ENCODE measurements at places on chromosomes 16 and 17.

DNA sequence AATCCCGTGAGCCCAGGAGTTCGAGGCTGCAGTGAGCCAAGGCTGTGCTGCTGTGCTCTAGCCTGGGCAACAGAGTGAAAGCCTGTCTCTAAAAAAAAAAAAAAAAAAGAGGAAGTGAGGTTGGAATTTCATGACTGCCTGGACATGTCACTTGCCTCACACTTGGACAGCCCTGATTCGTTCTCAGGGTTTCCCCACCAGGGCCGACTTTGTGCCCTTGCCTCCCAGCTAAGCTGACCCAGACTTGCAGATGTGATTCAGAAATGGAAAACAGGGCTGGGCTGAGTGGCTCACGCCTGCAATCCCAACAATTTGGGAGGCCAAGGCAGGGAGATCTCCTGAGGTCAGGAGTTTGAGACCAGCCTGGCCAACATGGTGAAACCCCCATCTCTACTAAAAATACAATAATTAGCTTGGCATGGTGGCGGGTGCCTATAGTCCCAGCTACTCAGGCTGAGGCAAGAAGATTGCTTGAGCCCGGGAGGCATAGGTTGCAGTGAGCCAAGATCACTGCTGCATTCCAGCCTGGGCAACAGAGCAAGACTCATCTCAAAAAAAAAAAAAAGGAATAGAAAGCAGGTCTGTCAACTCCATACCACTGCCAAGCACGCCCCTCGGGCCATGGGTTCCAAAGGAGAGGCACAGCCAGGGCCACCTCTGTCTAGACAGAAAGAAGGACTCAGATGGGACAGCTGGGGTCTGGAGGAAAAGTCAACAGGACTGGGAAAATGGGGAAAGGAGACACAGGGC is 46.9 kb downstream of the SOCS1 start:
- DNase-seq, result peak; percentile 36

- no peak for DNase-seq
Measured at GRCh38 chr17:79079421-79080200, 5.0 kb downstream of the ENGASE start.

- DNase-seq, result no peak
Measured at GRCh38 chr16:966035-966434, 4.7 kb downstream of the LMF1 start.

DNA sequence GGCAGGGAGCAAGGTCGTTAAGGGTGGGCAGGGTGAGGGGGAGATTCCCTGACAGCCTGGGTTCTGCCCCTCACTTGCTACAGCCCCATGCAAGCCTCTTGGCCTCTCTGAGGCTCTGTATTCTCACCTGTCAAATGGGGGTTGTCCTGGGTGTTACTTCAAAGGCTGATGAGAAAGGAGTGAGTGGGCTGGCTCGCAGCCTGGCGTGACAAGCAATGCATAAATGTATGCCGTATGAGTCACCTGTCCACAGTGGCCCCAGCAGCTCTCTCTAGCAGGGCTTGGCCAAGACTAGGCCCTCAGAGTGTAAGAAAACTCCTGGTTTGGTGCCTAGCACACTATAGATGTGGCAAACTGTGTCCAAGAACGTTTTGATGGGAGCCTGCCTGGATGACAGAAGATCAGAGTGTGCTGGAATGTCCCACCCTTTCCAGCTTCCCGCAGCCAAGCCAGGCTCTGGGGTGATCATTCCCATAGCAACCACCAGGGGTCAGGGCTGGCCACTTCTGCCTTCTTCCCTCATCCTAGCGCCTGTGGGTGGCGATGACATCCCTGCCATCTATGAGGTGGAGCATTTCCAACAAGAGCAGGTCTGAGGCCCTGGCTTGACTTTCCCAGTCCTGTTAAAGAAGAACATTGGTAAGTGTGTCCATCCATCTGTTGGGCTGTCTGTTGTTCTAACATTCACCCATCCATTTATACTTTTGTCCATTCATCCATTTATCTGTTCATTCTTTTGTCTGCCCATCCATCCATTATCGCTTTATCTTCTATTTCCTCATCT is 37.2 kb upstream of the ADGRG1 start:
- DNase-seq, result peak; percentile 85

GRCh38 chr16:78936060-78936459 is 664.5 kb downstream of the MAF start:
- no peak for DNase-seq

DNA sequence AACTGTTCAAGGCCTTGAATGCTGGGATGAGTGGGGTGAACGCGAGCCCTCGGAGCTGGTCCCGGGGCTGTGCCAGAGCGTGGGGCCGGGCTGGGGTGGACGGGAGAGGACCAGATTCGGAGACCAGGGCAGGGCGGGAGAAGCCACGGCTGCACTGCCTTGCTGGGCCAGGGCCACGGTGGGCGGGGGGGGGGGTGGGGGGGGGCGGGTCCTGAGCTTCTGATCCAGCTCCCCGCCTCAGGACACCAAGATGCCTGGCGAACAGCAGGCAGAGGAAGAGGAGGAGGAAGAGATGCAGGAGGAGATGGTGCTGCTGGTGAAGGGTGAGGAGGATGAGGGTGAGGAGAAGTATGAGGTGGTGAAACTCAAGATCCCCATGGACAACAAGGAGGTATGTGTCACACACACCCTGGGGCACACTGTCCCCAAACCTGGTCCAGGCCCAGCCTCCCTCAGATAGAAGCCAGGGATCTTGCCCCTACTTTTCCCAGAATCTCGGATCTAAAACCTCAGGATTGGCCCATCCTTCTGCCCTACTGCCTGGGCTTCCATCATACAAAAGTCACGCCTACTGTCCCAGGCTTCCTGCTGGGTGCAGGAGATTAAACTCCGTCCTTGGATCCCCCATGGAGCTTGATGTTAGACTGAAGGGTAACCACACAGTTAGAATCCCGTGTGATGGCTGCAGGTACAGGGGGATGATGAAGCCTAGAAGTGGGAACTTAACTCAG is 563 bp downstream of the ZNF771 start:
- no peak for DNase-seq

DNA sequence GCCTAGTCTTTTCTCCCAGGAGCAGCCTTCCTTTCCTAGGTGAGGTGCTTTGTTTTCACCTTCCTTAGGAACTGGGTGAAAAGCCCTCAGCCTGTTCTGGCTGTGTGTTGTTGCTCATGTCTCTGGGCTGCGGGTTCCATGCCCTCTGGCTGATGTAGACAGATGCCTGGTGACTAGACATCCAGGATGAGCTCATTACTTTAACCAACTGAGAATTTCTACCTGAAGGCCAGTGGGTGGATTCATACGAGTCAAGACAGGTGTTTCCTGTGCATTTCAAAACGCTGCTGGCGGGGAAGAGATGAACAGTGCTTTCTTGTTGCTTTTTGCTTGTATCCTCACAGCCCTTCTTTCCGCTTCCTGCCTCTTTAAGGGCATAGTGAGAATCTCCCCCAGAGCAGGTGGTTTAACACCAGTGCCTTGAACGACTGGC is 22.3 kb downstream of the SAP30BP start:
- DNase-seq, result no peak

DNA sequence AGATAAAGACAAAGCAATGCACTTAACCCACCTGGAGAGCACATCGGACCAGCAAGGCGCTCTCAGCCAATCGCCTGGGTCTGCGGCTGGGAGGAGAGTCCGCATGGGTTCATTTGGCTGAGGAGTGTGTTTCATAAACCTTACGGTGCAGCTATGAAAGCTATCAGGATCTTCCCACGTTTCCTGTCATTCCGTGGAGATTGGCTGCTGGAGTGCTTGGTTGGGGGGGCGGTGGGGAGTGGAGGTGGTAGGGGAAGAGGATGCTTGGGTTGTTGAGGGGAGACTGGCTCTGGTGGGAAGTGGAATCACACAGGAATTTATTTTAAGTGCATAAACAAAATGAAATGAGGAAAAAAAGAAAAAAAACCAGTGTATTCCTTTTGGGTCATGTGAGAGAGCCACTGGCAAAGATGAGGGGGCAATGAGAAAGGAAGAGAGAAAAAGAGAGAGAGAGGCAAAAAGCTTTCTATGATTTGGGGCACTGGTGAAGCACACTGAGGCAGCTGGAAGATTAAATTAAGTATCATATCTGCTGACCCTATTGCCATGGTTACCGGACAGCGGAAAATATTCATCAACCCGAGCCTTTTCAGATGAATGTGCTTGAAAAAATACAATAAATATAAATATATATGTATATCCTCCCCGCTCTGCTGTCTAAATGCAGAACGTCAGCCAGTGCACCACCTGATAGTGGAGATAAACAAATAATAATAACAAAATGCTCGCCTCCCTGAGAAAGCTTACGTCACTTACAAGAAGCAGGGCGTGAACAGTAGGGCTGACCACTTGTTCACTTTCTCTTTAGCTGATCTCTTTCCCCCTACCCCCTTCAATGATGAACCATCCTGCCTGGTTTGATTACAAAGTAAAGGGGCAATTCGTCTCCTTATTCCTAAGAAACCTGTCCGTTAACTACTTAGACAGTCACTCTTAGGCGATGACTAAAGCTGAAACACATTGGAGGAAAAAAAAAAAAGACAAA is 457.0 kb upstream of the ZFHX3 start:
- DNase-seq, result no peak

DNA sequence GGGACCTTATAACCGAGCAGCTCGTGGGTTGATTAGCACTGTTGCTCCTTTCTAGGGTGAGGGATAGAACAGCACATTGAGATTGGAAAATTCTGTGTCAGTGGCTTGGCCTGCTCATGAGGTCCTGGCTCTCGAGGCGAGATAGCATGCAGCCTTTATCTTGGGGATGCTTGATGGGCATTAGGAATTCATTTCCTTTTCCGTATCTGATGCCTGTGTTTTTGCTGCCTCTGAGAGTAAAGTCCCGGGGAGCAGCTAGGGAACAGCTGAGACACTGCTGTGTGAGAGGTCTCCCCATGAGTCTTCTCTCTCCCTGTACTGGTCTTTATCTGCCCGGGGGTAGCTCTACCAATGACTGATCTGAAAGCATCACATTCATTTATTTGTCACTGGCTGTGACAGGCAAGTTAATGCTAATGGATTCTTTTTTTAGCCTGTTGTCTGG is 14.5 kb downstream of the MSI2 start:
- DNase-seq, result no peak
